ENCODE measurements at places on chromosomes 5 and 9.

DNA sequence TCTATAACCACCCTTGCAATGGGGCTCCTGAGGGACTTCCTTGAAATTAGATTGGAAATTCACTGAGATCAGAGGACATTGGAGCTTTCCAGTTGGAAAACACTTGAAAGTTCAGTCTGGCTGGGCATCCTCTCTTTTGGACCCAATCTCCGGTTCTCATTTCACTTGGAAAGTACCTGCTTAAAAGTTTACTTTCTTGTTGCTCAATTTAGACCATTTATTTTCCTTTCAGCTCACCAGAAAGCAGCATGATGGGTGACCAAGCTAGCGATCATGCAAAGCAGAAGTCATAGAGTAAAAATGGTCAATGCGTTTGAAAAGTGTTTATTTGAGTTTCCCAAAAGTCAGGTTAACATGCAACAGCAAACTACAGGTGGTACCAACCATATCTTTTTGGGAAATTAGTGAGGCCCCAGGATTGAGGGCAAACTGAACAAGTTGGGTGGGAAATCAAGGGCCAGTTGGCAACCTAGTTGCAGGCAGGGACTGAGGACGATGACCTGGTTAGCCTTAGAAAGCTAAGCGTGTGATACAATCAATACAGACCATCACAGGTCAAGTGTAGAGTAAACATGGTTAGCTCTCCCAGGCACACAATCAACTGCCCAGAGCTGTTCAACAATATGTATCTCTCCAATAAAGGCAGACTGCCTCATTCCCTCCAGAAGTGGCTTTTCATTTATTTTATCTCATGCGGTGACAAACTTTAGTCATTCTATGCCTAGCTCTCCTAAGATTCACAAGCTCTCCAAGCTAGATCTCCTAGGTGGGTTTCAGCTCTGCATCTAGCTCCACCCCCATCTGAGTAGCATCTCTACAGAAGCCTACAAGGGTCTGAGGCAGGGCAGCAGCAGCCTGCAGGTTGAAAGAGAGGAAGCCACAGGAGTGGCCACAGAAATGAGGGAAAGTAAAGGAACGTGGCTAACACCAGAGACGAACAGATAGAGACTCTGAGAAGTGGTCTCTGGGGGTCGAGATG is 136.9 kb downstream of the UGCG start:
- DNase-seq = no peak

- no peak for DNase-seq
Measured at GRCh38 chr5:158880483-158881001, 219.2 kb downstream of the EBF1 start.

DNA sequence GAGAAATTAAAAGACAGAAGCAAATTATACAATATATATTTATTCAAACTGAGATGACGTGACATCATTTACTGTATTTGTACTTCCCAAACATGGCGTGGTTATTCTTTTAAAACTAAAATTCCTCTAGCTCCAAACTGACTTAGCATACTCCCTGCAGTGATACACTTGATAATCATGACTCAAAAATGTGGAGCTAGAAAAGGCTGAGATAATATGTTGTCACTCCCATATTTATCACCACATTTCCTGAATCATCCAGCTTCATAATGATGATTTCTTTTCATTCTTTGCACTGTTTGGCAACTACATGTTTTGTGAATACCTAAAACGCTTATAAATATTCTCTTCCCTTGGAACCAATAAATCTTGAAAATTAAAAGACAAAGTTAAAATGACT is 341.0 kb downstream of the EBF1 start:
- DNase-seq = no peak

- no peak for DNase-seq
Measured at GRCh38 chr9:135076143-135076875, 11.2 kb upstream of the OLFM1 start.

GRCh38 chr9:126636983-126637798 is 23.5 kb downstream of the LMX1B start:
- DNase-seq = no peak

- no peak for DNase-seq
Measured at GRCh38 chr9:8255850-8256249, 456.3 kb upstream of the DMAC1 start.

DNA sequence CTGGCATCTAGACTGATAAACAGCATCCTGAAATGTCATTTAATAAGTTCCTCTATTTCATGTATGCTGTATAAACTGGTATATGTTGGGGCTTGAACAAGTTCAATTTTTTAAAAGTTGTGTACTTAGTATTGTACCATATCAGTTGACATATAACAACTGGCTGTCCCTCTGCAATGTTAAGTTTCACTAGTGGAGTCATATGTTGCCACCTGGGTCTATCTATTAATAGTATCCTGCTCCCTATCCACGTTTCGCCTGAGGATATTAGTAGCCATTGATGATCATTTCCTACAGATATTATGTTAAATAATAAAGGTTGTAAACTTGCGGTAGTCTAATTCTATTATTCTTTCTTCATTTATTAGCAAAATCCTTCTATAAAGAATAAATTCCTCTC is 177.6 kb downstream of the RFX3 start:
- no peak for DNase-seq

DNA sequence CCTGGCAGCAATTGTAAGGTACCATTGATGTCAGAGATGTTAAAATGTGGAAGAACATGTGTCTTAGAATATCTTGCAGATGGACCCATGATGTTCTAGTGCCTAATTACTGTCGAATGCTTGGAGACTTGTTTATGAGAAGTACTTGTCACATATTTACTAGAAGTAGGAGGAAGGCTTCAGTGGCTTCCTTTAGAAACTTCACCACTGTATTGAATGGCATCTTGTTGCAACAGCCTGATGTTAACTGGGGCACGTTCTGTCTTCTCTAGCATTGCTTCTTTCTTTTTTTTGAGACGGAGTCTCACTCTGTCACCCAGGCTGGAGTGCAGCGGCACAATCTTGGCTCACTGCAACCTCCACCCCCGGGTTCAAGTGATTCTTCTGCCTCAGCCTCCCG is 16.5 kb downstream of the UGCG start:
- DNase-seq = no peak

DNA sequence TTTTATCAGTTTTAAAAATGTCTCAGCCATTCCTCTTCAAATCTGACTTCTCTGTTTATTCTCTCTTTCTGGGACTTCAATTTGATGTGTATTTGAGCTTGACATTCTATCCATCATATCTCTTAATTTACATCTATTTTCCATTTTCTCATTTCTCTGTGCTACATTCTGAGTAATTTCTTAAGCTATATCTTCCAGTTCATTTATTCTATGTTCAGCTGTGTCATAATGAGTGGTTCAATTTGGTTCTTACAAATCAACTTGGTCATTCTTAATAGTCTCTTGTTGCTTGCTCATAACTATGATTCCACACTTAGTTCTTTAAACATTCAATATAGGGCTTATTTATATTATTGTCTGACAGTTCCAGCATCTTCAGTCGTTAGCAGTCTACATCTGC is 16.9 kb downstream of the CKMT2 start:
- DNase-seq = no peak

DNA sequence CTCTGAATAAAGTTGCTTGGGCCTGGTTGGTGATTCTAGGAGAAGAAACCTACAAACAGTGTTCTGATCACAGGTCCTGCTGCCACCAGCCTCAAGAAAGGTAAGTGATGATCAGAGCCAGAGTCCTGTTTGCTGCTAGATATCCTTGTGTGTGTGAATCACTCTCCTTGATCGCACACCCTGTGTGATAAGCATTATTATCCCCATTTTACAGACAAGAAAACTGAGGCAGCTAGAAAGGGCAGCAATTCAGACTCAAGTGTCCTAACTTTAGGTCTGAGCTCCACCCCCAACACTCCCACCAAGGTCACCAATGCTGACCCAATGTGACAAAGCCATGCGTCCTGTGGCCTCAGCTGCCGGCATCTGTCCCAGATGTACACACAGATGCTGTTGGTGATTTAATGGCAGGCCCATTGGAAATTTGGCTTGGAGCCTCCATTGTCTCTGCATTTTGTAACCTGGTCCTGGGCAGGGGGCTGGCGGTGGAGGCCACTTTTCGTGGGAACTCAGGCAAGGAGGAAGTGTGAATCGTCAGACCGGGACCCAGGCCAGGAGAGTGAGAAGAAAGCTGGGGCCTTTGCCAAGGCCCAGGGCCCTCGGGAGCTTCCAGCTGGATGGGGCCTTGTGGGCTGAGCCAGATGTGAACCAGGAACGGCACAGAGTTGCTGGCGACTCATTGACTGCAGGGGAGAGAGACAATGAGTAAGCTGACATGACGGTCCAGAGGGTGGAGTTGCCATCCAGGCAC is 29.8 kb upstream of the GGTA1 start:
- no peak for DNase-seq

- DNase-seq = no peak
Measured at GRCh38 chr5:93600409-93601070, 17.5 kb downstream of the NR2F1 start.

GRCh38 chr9:107705521-107705920 is 216.0 kb upstream of the KLF4 start:
- no peak for DNase-seq

DNA sequence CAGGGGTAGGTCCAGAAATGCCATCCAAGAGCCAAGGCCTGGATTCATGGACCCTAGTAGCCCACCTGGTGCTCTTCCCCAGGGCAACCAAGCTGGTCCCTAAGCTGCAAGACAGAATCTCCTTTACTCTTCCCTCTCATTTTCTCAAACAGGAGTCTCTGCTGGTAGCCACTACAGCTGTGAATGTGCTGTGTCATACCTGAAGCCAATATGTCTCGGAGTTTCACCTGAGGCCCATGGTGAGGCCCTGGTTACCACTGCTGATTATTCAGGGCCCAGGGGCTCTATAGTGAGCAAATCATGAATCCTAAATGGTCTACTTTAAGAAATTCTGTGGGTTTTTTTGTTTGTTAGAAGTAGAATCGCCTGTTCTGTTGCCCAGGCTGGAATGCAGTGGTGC is 15.9 kb downstream of the CDK7 start:
- DNase-seq = no peak

GRCh38 chr9:15485836-15486666 is 24.7 kb downstream of the PSIP1 start:
- no peak for DNase-seq

GRCh38 chr9:97660340-97660739 is 26.7 kb downstream of the NCBP1 start:
- no peak for DNase-seq

DNA sequence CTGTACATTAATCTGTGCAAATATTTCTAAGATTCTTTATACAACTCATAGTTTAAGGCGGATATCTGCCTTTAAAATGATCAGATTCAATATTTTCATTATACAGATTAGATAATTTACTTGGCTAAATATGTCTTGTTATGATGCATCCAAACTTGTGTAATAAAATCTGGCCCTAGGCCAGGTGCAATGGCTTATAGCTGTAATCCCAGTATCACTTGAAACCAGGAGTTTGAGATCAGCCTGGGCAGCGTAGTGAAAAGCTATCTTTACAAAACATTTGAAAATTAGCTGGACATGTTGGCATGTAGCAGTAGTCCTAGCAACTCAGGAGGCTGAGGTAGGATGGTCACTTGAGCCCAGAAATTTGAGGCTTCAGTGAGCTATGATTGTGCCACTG is 2002.2 kb upstream of the ACO1 start:
- DNase-seq = no peak

Measured in stimulated activated CD8-positive, alpha-beta memory T cell treated with anti-CD3 and anti-CD28 coated beads, Interleukin-7, amount 100 ng/mL, for 48 hours (primary cell).